MM.1S (cell line): ENCODE measurements at places on chromosomes 2 and 18.
A peak's percentile ranks its signal among the peaks of the same experiment; 100 is the strongest.

DNA sequence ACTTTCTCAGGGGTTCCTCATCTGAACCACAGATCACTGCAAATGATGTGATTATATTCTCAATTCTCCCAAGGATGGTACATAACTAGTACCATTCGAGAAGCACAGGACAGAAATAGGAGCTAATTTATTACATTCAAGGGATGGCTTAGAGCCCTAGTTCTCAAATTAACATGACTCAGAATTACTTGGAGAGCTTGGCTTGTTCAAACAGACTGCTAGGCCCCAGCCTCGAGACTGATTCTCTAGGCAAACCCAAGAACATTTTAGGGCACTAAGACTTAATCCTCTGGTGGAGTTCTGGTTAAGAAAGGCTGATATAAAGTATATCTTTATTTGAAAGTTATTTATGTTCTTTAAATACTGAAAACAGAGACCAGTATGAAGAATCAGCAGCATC is 35.8 kb downstream of the HIBCH start:
- DNase-seq, result no peak

DNA sequence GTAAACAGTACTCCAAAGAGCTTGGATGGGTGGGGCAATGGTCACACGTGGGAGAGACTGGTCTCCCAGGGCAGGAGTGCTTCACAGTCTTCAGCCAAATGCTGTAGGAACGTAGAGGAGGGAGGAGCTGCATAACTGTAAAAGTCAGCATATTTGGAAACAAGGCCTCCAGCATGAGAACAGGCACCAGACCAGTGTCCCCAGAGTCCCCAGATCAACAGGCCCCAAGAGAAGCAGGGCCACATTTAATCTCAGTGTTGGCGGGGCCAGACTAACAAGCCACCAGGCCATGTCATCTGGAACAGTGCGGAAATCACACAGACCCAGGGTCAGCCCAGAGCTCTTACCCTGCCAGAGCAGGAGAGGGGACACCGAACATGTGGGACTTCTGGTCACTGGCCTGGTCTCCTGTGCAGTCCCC is 63.2 kb downstream of the ADCY3 start:
- DNase-seq, result no peak

GRCh38 chr2:207530160-207531031 is 634 bp downstream of the CREB1 start:
- DNase-seq, result peak; percentile 37

- no peak for DNase-seq
These were observed 16.2 kb downstream of the SUCLG1 start for GRCh38 chr2:84442888-84443287.

GRCh38 chr2:159938395-159938794 is 124.0 kb downstream of the PLA2R1 start:
- no peak for DNase-seq

DNA sequence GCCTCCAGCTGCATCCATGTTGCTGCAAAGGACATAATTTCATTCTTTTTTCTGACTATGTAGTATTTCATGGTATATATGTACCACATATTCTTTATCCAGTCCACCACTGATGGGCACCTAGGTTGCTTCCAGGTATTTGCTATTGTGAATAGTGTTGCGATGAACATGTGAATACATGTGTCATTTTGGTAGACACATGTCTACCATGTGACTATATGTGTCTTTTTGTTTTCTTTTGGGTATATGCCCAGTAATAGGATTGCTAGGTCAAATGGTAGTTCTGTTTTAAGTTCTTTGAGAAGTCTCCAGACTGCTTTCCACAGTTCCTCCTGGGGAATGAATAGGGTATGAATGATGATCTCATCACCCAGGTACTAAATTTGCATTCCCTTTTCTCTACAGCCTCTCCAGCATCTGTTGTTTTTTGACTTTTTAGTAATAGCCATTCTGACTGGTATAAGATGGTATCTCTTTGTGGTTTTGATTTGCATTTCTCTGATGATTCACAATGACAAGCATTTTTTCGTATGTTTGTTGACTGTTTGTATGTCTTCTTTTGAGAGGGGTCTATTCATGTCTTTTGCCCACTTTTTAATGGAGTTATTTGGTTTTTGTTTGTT is 35.6 kb upstream of the FEZ2 start:
- no peak for DNase-seq

GRCh38 chr2:240884221-240884620 is 11.7 kb downstream of the MAB21L4 start:
- no peak for DNase-seq

GRCh38 chr2:208407667-208408066 is 1.1 kb downstream of the PTH2R start:
- DNase-seq, result no peak

GRCh38 chr2:67050622-67051021 is 346.5 kb upstream of the ETAA1 start:
- no peak for DNase-seq

DNA sequence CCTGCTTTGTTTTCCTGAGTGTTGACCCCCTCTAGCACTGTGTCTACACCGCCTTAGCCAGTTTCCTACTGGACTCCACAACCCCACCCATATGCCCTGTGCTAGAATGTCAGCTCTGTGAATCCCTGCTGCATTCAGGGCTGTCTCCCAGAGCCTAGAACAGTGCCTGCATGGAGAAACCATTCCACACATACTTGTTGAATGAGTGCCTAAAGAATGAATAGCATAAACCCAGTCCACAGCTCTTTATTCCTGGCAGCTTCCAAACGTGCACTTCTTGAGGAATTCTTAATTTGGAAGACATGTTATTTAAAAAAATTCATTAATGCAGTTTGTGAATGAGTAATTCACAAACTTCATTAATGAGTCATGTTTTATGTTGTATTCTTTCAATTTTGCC is 6.5 kb upstream of the NAPG start:
- DNase-seq, result no peak

- no peak for DNase-seq
These were observed 186.9 kb downstream of the LRP1B start for GRCh38 chr2:141943918-141944317.

GRCh38 chr2:7882296-7882695 is 799.6 kb upstream of the ID2 start:
- DNase-seq, result no peak

GRCh38 chr2:59996855-59997254 is 556.6 kb downstream of the BCL11A start:
- no peak for DNase-seq

GRCh38 chr2:2681711-2682251 is 350.7 kb upstream of the MYT1L start:
- DNase-seq, result no peak

GRCh38 chr2:64201151-64201550 is 56.9 kb upstream of the PELI1 start:
- DNase-seq, result no peak

GRCh38 chr2:238667008-238667407 is 180.9 kb upstream of the TWIST2 start:
- no peak for DNase-seq

DNA sequence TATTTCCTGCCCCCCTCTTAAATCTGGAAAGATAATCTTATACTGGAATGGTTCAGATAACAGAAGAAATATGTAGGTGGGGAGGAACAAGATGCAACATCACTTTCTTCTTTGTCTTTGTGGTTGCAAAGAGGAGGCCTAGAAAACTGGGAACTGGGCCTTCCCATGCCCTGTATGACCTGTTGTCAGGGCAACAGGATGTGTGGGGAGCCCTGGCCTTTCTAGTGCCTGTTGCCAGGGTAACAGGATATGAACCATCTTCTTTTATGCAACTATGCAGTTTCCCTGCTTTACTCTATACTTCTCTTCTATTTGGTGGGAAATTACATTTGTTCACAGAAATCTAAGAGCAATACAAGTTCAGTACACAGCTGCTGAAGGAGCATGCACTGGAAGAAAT is 79.8 kb upstream of the PDE1A start:
- no peak for DNase-seq

DNA sequence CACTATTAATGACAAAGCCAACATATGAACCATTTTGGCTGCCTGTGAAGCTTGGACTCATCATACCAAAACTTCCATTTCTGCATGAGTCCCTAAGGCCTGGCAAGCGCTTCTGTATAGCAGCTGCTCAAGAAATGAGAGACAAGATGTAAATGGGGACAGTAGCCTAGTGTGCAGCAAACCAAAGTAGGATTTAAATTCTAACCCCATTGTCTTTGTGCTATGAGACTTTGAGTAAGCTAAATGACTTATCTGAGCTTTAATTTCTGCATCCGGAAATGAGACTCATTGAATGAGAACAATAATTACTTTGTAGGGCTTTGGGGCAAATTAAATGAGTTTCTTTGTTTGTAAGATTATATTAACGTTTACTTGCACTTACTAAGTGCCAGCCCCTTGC is 536.4 kb upstream of the CDH7 start:
- no peak for DNase-seq

- DNase-seq, result peak; percentile 36
These were observed 93.9 kb upstream of the LGALSL start for GRCh38 chr2:64359892-64360657.

DNA sequence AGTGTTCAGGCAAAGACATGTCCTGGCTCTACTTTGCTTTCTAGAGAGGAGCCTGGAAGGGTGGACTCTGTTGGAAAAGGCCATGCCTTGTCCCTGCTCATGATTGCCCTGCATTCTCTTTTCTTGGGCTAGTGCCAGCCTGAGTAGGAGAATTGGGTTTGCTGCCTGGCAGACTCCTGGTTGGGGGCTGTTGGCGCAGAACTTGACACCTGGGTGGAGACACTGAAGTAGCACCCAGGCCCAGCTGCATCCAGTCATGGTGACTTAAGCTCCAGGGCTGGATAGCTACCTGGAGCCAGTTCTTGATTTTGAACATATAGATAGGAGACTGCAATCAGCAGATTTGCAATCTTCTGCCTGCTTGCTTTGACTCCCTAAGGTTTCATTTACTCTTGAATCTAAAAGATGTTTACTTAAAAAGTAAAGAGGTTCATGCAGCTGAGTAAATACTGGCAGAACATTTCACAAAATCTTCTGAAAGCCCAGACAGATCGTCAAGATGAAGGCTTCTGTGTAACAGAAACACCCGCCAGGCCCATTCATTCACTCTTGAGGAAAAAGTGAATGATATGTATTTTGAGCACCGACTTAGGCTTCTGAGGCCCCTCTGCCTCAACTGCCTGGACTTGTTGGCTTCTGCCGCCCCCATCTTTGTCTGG is 38.0 kb upstream of the YWHAQ start:
- DNase-seq, result no peak

GRCh38 chr2:96903318-96903717 is 33.4 kb upstream of the SEMA4C start:
- DNase-seq, result no peak
